ENCODE measurements at places on chromosomes 2 and 18.

GRCh38 chr2:36682562-36682961 is 13.9 kb upstream of the VIT start:
- DNase-seq = no peak

DNA sequence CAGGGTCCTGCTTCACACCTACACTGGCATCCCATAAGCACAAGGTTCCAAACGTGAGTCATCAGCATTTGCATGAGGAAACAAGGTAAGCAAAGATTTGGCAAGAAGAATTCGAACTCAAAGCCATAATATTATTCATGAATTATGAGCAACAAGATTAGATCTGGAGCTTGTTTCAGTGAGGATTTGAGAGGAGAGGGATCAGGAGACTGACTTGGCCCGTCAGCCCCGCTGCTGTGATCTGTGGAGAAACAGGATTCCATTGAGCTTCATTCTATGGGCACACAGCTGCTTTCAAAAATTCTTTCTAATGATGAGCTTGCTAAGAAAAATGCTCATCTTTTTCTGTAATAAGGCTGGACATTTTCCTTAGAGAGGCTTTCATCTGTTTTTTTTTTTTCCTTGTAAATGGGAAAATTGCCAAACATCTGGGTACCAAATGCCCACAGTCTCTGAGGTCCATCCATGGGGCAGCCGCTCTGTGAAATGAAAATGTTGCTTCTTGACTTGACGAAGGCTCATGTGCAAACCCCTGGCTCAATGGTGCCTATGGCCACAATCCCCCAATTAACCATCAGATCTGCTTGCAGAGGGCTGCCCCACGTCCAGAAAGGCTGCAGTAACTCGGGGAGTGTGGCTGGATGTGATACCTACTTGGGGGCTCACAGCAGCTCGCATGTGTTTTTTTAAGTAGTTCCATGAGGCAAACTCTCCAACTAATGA is 179.3 kb downstream of the TMEM18 start:
- DNase-seq = no peak

- no peak for DNase-seq
Measured at GRCh38 chr2:231134910-231135655, 10.2 kb upstream of the HTR2B start.

DNA sequence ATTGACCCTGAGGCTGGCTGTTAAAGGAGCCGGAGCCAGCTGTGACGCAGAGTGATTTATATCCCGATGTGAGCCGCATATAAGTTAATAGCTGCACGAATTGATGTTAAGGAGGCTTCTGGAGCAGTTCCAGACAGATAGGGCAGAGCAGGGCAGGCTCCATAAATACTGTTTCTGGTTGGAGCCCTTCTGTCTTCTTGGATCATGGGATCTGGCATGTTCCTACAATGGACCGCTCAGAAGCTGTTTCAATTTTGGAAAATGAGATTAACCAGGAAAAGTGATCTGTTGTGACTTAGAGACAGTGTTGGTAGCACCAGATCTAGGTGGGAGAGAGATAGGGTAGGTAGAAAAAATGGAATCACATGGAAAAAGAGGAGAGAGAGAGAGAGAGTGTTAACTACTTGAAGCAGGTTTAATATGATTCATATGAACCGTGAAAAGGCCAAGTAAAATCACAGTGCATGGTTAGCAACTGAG is 4.8 kb upstream of the IGFBP5 start:
- no peak for DNase-seq

DNA sequence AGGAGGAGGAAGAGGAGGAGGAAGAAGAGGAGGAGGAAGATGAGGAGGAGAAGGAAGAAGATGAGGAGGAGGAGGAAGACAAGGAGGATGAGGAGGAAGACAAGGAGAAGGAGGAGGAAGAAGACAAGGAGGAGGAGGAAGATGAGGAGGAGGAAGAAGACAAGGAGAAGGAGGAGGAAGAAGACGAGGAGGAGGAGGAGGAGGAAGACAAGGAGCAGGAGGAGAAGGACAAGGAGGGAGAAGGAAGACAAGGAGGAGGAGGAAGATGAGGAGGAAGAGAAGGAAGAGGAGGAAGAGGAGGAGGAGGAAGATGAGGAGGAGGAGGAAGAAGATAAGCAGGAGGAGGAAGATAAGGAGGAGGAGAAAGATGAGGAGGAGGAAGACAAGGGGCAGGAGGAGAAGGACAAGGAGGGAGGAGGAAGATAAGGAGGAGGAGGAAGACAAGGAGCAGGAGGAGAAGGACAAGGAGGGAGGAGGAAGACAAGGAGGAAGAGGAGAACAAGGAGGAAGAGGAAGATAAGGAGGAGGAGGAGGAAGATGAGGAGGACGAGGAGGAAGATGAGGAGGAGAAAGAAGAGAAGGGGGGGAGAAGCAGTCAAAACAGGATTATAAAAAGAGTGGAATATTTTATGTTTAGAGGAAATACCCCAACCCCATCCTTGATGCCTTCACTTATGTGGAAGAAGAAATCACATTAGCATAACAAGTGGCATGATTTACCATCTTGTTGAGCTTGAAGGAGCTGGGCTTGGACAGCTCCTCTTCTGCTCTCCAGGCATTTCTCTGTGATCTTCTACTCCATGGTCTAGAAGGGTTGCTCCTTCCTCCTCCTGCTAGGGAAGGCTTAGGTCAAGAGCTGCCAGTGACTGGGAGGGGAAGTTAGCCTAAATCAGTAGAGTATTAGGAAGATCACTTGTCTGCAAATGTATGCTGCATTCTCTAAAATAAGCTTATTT is 45.3 kb upstream of the KCTD1 start:
- DNase-seq = no peak

DNA sequence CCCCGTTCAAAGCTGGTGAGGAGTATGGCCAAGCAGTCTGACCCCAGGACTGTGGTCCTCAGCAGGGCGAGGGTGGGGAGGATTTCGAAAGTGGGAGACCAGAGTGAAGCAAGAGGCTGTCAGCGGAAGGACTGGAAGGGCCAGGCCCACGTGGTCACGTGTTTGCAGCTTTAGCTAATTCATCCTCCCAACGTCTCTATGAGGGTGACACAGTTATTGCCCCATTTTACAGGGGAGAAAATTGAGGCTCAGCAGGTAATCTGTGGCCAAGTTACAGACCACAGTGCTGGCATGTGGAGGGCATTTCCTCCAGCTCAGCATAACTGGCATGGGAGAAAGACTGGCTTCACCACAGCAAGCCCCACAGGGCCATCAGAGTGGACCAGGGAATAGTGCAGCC is 45.4 kb upstream of the LTBP1 start:
- no peak for DNase-seq

- DNase-seq = no peak
Measured at GRCh38 chr2:148842050-148842449, 33.0 kb upstream of the KIF5C start.

GRCh38 chr2:142615876-142616275 is 261.6 kb upstream of the KYNU start:
- no peak for DNase-seq
